ENCODE measurements at places on chromosomes 6 and 20. TPM values are rescaled to one million over a fixed set of nuclear protein-coding genes. Genes with fewer than 3 reads are reported as not detected.

BMP6 gene
- 3.8 TPM for polyA plus RNA-seq

SNTA1 gene
- 50.6 TPM for polyA plus RNA-seq

EYA2 gene
- polyA plus RNA-seq, result 0.70 TPM

XPO5 gene
- polyA plus RNA-seq, result 12.6 TPM

NOTCH4 gene
- 27.6 TPM for polyA plus RNA-seq

LAMA5 gene
- 162 TPM for polyA plus RNA-seq

DNA sequence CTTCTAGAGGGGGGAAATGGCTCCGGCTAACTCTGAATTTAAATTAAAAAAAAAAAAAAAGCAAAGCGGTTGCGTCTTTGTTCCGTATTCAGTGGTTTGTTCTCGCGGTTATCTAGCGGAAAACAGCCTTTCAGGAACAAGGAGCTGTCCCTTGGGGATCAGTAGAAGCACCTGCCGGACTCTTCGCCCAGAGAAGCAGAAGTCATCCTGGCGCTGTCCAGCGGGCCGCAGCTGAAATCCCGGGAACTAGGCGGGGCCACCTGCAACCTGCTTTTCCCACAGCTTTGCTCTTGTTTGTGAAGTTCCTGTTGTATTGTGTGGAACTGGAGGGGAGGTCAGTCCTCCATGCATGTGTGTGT is 43.9 kb upstream of the GJE1 start:
- no peak for DNase-seq

GRCh38 chr6:127182501-127182900 is 64.0 kb downstream of the RSPO3 start:
- no peak for DNase-seq

DNA sequence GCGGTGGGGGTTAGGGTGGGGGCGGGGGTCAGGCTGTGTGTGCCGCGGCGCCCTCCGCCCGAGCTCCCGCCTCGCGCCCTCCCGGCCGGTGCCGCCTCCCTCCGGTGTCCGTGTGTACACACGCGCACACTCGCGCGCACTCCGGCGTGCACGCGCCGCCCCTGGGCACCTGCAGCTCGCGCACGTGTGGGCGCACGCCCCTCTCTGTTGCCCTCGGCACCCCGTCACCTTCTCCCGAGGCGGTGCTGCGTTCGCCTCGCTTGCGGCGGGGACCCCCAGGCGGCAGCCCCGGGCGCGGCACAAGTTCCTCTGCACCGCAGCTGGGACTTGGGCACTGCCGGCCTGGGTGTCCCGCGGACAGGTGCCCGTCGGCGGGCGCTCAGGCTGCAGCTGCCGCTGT is 525 bp downstream of the MACROD2 start:
- DNase-seq, result no peak

GRCh38 chr6:108133594-108134179 is 32.1 kb upstream of the NR2E1 start:
- no peak for DNase-seq

- DNase-seq, result no peak
Measured at GRCh38 chr20:51354191-51354768, 188.2 kb downstream of the NFATC2 start.

GRCh38 chr6:149085557-149085938 is 232.0 kb upstream of the TAB2 start:
- no peak for DNase-seq

GRCh38 chr6:4511641-4512020 is 264.6 kb upstream of the CDYL start:
- DNase-seq, result no peak

DNA sequence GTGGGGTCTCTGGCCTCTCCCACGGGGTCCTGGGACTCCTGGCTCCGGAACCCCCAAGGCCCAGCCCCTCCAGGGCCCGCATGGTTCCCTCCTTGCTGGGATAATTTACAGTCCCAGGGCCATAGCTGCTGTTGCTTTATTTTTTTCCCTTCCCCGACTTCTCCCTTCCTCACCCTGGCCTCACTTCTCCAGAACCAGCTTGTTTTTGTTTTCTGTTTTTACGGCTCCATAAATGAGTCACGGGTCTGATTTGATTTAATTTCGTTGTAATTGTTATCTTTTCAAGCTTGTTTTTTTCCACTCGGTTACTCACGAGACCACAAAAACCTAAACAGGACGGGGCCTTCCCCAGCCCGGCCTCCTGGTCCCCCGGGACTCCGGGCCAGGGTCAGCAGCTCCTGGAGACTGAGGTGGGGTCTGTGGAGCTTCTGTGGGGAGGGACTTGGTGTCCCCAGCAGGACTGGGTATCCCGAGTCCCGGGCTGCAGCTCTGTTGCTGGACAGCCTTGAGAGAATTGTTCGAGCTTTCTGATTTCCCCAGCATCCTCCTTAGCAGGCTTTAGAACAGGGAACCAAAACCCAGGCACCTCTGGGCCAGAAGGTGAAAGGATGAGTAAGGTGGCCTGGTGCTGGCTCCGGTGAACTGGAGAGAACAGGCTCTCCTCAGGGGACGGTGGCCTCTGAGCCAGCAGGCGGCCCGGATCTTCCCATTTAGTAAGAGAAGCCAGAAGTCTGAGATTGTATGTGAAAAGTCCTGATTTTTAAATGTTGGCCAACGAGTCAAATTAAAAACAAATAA is 94.9 kb downstream of the CEBPB start:
- peak; percentile 70 for DNase-seq
